K562 (cell line): ENCODE measurements at places on chromosomes 13 and 19.

GRCh38 chr13:61592489-61592888 is 176.8 kb upstream of the PCDH20 start:
- DNase-seq, result no peak

DNA sequence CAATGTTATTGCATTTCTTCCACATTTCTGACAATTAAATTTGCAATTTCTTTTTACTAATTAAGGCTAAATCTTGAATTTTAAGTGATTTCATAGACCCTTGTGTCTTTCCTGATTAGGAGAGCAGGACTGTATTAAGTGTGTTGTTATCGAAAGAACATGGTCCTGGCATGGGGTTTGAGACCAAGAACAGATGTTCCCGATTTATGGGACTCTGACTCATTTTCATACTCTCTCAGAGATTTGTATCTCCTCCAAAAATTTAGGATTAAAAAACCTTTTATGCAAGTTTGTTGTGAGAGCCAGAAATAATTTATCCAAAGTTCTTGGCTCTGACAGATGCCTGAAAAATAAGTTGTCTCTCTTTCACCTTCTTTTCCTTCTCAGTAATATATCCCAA is 589.3 kb upstream of the ARGLU1 start:
- DNase-seq, result no peak

DNA sequence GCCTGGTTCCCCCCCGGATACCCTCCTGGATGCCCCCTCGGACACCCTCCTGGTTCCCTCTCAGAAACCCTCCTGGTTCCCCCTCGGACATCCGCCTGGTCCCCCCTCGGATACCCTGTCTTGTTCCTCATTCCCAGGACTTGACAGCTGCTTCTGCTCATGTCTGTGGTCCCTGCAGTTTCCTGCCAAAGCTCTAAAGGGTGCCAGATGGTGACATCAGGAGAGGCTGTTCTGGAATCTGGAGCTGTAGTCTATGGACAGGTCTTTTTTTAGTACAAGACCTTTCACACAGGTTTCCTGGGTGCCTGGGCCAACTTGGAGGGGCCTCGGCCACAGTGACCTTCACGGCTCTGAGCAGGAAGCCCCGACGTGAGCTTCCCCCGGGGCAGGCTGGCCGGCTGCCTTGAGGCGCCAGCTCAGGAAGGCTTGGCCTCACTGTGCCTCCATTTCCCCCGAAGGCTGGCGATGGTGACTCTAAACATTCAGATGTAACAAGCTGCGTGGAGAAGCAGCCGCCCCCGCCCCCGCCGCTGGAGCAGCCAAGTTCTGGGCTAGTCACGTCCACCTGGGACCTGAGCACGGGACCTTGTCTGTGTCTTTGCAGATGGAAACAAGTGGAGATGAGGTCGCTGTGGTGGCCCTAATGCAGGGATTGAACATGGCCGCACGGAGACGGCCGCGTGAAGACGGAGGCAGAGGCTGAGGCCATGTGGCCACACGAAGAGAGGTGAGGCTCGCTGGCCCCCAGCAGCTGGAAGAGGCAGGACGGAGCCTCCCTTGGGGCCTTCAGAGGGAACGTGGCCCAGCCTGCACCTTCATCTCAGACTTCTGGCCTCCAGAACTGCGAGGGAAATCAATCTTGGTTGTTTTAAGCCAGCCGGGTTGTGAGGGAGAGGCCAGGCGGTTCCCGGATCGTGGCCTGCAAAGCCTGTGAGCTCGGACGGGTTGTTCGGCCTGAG is 12.7 kb downstream of the SGTA start:
- DNase-seq, result no peak

DNA sequence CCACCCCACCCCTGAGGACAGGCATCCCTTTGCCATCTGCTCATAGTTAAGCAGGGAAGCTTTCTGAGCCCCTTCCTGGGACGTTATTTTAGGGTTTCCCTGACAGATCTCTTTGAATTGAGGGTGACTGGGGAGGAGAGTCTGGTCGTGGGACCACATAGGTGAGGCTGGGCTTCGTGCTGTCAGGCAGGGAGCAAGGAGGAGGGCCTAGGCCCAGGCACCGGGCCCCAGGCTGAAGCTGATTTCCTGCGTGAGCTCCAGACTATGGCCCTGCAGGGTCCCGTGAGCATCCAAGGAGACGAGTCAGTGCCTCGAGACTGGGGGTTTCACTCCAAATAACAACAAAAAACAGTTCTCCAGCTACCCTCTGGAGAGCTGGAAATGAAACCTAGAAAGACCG is 60.4 kb downstream of the MYO9B start:
- no peak for DNase-seq

- DNase-seq, result peak; percentile 19
Observed at GRCh38 chr19:37218592-37218935, 550 bp downstream of the ZNF383 start.

- no peak for DNase-seq
Observed at GRCh38 chr13:28584873-28585381, 74.0 kb upstream of the POMP start.

DNA sequence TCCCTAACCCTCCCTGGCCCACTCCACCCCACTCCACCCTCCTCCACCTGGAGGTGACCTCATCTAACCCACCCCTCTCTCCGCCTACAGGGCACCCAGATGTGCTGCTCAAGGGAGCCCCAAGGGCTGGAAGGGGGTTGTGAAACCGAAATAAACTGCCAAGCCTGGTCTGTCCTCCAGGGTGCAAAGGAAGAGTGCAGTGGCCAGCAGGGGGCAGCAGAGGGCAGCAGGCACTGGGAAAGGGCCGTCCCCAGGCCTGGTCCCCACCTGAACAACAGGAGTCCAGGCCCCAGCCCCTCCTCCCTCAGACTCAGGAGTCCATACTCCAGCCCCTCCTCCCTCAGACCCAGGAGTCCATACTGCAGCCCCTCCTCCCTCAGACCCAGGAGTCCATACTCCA is 8.4 kb upstream of the BCAM start:
- DNase-seq, result peak; percentile 87

DNA sequence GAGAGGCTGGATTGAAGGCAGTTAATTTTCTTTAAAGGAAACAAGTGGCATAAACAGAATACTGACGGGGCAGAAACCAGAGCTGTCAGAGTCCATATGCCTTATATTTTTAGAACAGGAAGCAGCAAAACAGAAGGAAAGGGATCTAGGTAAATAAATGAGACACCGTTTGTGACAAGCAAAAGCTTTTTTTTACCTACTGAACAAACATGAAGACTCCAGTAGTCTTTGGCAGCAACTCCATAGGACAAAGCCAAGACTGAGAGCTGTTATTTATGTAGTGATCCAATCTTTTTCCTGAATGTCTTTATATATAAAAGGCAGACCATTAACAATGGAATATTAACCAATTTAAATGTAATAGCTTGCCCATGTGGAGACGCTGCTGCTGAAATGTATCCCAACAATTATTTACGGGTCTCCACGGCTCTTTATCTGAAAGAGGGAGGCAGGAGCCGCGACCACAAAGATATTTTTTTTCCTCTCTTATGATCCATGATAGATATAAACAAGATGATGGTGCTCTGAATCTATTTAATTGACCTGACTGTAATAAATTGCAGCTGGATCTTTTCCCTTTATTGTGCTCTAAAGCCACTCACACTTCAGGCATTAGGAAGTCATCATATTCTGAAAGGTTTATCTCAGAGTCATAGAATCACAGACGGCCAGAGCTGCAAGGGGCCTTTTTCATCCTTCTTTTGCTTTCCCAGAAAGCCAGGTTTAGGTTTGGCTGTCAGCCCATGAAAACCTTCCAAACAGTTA is 687.8 kb downstream of the EFNB2 start:
- no peak for DNase-seq

- DNase-seq, result no peak
Observed at GRCh38 chr19:29650772-29651387, 14.4 kb upstream of the PLEKHF1 start.

- DNase-seq, result peak; percentile 48
Observed at GRCh38 chr13:29362849-29363604, 232.5 kb downstream of the SLC7A1 start.

DNA sequence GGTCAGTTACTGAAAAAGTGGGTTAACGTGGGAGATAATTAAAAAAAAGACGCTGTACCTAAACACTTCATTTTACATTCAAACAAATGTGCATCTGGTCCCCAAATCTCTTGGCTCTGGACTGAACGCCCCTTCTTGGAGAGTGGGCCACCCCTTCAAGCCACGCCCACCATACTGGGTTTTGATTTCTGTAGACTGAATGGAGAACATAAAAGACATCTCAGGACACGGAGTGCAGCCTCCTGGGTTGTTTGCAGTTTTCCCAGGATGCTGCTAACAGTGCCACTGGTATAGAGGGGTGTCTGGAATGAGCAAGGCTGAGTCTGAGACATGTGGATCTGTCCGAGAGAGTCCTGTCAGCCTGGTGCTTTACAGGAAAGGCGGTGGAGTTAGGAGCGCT is 10.6 kb downstream of the TFDP1 start:
- no peak for DNase-seq

DNA sequence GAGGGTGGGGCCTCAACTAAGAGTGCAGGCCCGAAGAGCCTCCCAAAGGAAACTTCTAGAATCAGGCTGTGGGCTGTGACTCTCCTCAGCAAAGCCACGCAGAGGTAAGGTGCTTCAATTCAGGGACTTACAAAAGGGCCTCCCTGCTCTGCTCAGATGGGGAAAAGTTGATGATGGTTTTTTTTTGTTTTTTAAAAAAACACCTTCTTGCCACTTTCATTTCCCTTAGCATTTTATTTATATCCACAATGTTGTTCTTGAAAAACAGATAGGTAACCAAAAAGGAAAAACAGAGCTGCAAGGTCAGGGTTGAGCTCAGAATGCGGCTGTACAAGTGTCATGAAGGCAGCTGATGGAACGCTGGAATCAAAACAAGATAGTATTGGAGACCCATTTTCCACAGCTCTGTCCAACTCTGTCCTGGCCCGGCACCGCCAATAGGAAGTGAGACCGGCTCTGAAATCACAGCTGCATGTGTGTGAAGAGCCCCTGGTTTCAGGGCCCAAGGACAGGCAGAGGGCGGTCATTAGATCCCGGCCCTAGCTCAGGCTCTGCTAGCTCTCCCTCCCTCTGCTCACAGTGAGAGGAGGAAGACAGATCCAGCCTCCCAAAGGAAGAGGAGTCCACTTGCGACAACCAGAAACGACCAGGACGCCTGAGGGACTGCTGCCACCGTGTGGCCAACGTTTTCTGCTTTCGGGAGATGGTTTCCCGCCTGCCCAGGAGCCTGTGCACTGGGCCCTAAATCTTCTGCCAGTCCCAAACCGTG is 58.3 kb downstream of the KLF2 start:
- DNase-seq, result peak; percentile 75

DNA sequence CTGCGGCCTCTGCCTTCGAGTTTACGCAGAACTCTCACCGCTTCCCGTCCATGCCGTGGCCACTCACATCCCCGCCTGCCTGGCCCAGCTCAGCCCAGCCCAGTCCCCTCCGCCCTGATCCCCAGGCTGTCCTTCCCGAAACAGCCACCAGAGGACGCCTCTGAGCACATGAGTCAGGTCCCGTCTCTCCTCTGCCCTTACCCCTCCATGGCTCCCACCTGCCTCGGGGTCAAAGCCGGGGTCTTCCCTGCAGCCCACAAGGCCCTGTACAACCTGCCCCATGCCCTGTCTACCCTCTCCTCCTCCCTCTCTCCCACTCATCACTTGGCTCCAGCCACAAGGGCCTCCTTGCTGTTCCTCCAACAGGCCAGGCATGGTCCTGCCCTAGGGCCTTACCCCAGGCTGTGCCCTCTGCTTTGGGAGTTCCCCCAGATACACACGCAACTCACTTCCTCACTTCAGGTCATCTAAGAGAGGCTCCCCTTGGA is 8.1 kb upstream of the SEMA6B start:
- DNase-seq, result peak; percentile 87

- no peak for DNase-seq
Observed at GRCh38 chr19:31445406-31445805, 96.2 kb upstream of the TSHZ3 start.

- DNase-seq, result no peak
Observed at GRCh38 chr13:112881656-112882554, 87.1 kb upstream of the MCF2L start.

DNA sequence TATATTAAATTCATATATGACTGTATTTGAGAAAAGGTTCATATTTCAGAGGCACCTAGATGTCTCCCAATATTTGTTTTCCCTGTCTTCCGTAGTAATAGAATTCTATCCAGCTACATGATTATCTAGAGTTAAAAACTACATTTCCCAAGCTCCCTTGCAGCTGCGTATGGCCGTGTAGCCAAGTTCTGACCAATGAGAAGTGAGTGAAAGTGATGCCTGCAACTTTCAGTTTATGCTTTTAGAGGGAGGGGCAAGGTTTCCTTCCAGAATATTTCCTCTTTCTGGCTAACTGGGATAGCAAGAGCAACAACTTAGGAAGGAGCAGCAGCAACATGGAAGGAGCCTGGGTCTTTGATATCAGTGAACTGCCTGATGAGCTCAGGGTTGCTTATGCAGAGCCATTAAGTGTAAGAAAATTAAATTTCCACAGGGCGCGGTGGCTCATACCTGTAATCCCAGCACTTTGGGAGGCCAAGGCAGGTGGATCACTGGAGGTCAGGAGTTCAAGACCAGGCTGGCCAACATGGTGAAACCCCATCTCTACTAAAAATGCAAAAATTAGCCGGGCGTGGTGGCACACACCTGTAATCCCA is 23.2 kb upstream of the CYP2A13 start:
- peak; percentile 66 for DNase-seq

DNA sequence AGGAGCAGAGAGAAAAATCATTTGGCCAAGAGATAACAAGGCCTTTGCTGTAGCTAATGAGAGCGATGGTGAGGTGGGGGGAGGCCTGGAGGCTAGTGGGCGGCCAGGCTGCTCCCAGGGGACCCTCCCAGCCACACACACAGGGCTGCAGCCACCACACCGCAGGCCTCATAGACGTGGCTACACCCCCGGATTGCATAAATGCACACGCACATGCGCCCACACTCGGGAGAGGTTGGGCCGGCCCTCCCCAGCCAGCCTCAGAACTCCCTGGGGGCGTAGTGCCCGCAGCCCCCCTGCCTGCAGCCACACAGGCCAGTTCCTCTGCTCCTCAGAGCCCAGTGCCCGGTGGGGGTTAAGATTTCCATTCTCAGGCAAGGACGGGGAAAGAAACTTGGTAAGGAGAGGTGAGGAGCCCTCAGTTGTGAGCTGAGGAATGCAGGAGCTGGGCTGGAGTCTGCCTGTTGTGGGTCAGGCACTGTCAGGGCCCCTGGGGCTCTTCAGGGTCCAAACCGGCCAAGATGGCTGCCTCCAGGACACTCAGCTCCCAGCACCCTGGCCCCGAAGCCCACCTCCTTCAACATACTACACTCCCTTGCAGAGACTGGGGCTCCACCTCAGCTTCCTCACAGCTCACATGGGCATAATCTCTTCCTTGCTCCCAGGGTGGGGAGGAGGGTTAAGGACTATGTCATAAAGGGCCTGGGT is 8.0 kb downstream of the PTH2 start:
- no peak for DNase-seq

- no peak for DNase-seq
Observed at GRCh38 chr13:21730186-21730880, 59.5 kb downstream of the FGF9 start.

- peak; percentile 59 for DNase-seq
Observed at GRCh38 chr19:43667876-43668405, 2.0 kb downstream of the PLAUR start.

- DNase-seq, result no peak
Observed at GRCh38 chr19:41912899-41913537, 15.2 kb downstream of the ERFL start.
